ENCODE measurements at places on chromosomes 4 and X.

DNA sequence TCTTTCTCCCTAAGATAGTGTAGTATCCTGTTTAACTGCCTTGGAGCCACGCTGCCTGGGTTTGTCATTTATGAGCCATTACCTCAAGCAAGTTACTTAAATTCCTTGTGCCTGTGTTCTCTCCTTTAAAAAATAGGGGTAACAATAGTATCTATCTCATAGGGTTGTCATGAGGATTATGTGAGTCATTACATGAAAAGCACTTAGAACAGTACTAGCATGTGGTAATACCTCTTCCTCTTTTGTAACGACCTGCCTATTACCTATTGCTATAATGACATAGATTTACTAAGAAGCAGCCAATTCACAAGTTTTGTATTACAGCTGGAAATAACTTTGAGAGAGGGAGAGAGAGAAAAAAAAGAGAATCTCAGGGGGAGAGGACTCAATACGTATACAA is 834.7 kb downstream of the RAPGEF2 start:
- no peak for DNase-seq
- no peaks in the 10 kb centered on the region for H3K4me1 ChIP-seq
- no peaks in the 10 kb centered on the region for H3K36me3 ChIP-seq
- no peak overlapping the region for H3K4me3 ChIP-seq
- H3K27ac ChIP-seq = no peak overlapping the region

GRCh38 chrX:1932231-1932630 is 317.4 kb downstream of the ASMT start:
- no peak overlapping the region for H3K4me3 ChIP-seq
- no peak overlapping the region for H3K27ac ChIP-seq
- DNase-seq = no peak
- H3K4me1 ChIP-seq = no peaks in the 10 kb centered on the region

- no peak overlapping the region for H3K27ac ChIP-seq
- H3K36me3 ChIP-seq = no peaks in the 10 kb centered on the region
- no peaks in the 10 kb centered on the region for H3K4me1 ChIP-seq
- no peak for DNase-seq
Observed at GRCh38 chrX:117327373-117327772, 789.2 kb downstream of the KLHL13 start.

DNA sequence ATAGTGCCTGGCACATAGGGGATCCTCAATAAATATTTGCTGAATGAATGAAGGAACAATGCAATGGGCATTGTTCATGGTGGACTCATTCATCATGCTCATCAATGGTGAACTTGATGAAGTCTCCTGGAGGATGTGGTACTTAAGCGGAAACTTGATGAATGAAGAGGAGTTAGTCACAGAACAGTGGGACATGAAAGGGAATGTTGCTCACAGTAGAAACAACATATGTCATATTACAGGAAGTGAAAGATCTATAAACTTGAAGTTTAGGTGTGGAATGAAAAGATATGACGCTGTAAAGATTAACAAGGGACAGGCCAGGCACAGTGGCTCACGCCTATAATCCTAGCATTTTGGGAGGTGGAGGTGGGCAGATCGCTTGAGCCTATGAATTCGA is 224.1 kb downstream of the PPP3CA start:
- H3K4me1 ChIP-seq = no peaks in the 10 kb centered on the region
- no peak for DNase-seq
- H3K4me3 ChIP-seq = no peak overlapping the region
- H3K27me3 ChIP-seq = no peaks in the 10 kb centered on the region
